ENCODE measurements at places on chromosomes 3 and 15.

GRCh38 chr3:502486-502885 is 305.9 kb downstream of the CHL1 start:
- DNase-seq = no peak

DNA sequence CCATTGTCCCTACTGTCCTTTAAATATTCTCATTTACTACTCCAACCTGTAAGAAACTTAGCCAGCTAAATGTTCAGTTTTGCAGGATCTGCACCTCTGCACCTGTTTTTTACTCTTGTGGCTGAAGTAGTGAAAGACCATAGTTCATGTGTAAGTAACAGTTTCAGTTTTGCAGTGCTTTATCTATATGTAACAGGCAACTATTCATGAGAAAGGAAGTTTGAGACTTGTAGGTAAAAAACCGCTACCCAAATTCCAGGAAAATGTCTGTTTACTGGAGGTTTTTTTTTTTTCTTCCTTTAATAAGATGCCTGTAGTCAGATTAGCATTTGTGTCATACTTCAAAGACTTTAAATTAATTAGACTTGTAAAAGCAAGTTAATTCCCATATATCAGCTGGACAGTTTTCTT is 25.4 kb upstream of the MBNL1 start:
- no peak for DNase-seq

- DNase-seq = no peak
Measured at GRCh38 chr15:52749258-52749657, 40.9 kb downstream of the ONECUT1 start.

DNA sequence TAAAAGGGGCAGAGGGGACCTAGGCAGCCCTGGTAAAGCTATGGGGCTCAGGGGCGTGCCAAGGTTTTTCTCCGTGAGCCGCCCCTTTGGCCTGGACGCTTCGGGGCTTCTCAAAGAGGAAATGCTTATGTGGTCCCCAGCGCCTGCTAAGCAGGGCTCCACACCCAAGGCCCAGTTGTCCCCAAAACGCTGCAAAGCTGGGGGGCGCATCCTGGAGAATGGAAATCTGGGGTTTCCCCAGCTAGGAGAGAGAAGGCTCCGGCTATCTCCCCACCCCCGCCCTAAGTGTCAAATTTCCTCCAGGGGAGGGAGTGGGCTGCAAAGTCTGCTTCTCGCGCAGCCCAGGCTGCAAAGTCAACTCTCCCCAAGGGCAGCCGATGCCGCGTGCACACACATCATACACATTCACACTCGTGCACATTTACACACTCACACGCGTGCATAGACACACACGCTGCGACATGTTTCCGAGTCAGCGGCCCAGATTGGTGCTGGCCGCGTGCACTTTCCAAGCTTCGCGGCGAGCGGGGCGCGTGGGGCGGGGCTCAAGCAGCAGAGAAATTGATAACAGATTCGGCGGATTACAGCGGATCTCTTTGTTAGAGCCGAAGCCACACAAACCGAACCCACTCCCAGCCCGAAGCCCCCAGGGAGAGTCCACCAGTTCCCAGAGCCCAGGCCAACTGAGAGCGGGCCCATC is 4.5 kb downstream of the WNT5A start:
- no peak for DNase-seq

- DNase-seq = no peak
Measured at GRCh38 chr15:28989239-28989830, 103.6 kb downstream of the APBA2 start.

DNA sequence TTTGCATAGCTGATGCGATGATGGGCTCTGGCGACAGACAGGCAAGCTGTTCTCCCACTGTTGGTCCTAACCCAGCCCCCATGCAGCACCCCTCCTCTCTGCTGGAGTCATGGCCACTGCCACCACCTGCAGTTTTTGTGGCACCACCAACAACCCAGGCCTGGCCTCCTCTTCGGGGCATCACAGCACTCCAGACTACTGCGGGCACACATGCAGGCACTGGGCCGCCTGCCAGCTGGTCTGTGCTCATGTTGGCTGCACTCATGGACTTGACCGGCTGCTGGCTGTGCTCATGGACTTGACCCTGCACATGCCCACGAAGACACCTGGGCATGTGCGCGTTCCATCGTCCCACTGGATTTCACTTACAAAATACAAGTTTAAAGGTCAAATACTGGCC is 130.9 kb upstream of the TMEM108 start:
- DNase-seq = no peak

DNA sequence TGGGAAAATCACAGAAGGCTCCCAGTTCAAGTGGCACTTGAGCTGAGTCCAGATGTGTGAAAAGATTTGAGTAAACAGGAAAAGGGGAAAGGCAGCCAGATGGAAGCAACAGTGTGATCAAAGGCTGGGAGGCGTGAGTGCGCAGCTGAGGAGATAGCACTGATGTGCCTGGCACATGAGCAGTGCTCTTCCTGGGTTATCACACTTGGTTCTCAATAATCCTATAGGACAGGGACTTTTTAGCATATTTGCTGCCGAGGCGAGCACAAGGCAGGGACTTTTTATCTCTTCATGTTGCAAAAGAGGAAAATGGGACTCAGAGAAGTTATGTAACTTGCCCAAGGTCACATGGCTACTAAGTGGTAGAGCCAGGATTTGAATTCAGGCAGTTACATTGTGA is 39.6 kb downstream of the CORO2B start:
- no peak for DNase-seq
